ENCODE measurements at places on chromosomes 5 and 9.

DNA sequence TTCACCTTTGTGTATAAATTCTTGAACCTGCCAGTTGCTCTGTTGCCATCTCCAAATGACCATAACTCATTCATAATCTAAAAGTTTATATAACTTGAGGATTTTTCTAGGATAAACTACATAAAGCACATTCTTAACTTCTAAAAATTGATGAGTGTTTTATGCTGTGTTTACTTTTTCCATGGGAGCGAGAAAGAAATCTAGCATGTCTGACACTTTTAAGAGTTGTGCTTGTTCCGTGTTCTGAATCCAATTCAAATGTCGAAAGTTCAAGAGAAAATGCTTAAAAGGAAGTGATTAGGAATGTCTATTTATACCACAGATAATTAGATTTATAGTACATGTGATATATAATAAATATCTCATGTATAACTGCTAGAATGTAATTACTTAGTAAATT, 154.4 kb downstream of the DEPDC1B start:
- DNase-seq, result no peak

DNA sequence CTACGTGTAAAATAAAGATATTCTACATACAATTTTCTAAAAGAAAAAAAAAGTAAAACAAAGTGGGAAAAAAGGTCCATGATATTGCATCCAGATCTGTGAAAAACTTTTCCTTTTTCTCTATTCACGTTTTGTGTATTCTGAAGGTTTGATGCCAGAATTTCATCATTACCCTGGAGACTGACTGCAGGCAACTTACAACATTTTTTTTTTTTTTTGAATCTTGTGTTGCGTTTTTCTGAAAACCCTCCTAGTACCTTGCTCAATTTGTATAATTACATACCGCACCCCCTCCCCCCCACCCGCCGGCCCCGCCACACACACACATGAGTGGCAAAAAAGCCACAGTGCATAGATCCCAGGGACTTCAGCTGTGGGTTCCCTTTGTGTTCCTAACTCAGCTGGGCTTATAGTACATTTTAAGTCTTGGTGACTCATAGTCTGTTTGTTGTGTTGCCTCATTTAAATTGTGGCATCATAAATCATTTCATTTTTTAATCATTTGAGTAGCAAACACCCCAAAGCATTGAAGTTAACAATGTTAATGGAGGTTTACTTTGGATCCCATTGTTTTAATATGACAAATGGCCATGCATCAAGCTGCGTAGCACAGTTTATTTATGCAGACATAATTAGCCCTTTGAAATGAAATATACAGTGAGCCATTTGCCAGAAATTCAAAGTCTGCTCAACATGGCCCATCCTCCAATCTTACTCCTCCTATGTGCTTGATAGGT, 36.0 kb downstream of the PRDM6 start:
- DNase-seq, result no peak

GRCh38 chr5:136979131-136979530, 520.0 kb downstream of the SPOCK1 start:
- DNase-seq, result no peak

DNA sequence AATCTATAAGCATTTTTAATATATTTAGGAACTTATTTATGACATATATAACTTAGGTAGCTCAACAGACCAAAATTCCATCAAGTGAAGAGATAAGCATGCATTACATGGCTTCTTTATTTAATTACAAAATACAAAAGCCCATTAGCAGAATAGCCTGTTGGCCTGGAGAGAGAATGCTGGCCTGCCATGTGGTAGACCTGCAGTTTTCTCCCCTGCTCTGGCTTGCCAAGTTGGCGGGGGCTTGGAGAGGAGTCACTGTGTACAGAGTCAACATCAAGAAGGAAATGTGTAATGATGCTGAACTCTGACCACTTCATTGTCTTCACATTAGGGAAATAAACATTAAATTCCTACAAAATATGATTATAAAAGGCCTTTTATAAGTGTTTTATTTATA, 69.8 kb upstream of the CNTLN start:
- no peak for DNase-seq

GRCh38 chr9:81607593-81608288, 81.6 kb downstream of the TLE1 start:
- DNase-seq, result no peak

GRCh38 chr5:175696139-175696854, 38.4 kb downstream of the HRH2 start:
- peak; percentile 72 for DNase-seq

DNA sequence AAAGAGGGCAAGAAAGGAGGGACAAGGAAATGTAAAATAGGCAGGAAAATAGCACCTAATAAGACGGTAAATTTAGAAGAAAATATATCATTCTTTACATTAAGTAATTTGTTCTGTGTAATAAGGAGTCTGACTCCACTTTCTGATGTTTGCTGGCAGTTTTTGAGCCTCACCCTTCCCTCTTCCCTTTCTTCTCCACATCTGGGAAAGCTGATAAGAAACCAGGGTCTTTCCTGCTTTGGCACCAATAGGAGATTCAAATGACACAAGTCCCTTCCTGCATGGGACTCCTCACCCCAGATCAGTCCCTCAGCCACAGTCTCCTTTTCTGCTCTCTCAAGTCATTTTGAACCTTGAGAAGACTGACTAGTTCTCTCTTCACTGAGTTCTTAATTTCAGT, 31.2 kb upstream of the LECT2 start:
- no peak for DNase-seq

GRCh38 chr5:122906768-122907167, 61.4 kb downstream of the SNX24 start:
- DNase-seq, result no peak

GRCh38 chr5:59058969-59059687, 476.3 kb downstream of the RAB3C start:
- DNase-seq, result no peak

DNA sequence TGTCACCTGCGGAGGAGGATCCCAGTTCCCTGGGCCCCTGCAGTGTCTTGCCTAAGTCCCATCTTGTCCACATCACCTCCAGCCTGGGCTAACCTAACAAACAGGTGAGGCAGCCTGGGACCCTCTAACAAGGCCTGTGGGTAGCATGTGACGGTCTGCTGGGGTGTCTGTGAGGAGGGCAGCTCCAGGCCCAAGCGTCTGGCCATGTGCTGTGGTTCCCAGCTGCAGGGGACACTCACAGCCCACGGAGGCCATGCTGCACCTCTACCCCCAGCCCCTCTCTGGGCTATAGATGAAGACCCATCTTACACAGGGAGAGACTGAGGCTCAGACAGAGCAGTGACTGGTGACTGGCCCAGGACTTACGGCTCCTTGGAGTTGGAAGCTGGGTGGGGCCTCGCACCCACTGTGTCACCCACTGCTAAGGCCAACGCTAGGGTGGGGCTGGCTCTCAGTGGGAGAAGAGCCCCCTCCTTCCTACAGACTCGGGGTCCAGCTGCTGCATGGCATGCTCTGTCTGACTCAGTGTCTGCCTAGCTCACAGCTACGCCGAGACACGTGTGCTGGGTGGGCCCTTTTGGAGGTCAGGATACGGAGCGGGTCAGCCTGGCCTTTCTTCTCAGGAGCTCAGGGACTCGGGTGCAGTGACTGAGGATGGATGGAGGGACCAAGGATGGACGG, 40.8 kb upstream of the RNF130 start:
- DNase-seq, result no peak

DNA sequence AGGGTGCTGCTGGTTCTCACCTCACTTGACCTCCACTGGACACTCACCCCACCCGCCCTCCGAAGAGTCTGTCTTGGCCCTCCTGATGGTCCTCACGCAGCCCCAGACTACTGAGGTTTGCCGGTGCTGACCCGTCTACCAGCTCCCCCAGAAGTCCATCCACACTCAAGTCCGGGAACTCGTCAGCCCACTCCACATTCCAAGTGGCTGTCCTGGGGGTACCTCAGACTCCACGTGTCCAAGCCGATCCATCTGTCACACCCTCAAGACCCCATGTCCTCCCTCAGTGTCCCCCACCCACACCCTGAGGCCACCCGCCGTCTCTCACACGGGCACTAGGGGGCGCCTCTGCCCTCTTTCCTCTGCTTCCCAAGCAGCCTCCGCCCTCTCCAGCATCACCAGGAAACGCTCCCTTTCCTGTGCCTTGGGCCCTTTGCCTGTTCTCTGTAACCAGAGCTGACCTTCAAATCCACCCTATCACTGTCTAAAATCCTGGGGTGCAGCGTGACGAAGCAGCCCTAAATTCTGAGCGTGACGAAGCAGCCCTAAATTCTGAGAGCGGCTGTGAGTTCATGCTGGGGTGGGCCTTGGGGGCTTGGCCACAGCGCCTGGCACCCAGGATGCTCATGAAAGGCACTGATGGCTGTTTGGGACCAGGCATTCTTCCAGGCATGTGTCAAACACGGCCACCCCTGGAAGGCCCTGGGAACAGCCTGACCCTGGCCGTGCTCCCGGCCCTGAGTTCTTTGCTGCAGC, 95.7 kb downstream of the KCNT1 start:
- DNase-seq, result no peak

DNA sequence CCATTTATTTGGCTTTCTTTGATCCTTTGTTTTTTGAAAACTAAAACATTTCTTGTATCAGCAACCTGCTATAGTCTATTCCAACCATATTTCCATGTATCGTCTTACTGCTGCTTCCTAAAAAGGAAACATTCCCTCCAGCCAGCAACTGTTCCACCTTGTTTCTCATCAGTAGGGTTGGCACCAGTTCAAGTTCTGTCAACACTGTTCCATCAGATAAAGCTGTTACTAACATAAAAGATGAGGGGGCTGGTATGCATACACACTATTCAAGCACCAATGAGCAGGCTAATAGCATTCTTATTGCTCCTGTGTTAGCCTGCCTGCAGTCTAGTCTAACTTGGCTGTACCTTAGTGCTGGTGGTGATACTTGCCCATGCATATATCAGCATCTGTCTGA, 178.3 kb downstream of the CWC27 start:
- DNase-seq, result no peak

GRCh38 chr9:38026021-38026809, 42.8 kb downstream of the SHB start:
- no peak for DNase-seq

- DNase-seq, result no peak
Measured at GRCh38 chr5:76468635-76469425, 65.7 kb downstream of the IQGAP2 start.

DNA sequence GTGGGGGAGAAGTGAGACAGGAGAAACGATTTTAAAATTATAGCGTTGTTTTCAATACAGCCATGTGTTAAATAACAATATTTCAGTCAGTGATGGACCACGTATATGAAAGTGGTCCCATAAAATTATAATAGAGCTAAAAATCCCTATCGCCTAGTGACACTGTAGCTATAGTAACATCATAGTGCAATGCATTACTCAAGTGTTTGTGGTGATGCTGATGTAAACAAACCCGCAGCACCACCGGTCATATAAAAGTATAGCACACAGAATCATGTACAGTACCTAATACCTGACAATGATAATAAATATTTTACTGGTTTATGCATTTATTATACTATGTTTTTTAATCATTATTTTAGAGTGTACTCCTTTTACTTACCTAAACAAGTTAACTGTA, 407.4 kb upstream of the SEMA6A start:
- DNase-seq, result no peak

DNA sequence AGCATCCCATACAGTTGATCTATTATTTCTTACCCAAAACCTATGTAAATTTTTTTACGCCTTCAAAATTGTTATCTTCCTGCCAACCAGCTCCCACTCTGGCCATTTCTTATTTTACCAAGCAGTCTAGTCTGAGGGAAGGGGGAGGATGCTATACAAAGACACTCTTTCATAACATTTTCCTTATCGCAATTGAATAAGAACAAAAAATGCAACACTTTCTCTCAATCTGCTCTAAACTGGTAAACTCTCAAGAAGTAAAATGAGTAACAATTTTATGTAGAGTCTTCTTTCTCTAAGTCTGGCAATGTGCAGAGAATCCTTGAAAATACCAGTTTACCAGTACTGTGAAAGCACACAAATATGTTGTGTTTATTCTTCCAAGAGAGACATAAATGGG, 1216.3 kb downstream of the PTPRD start:
- no peak for DNase-seq

Data from bone marrow (tissue), 2 donors.